ENCODE measurements at places on chromosomes 1 and 21.

DNA sequence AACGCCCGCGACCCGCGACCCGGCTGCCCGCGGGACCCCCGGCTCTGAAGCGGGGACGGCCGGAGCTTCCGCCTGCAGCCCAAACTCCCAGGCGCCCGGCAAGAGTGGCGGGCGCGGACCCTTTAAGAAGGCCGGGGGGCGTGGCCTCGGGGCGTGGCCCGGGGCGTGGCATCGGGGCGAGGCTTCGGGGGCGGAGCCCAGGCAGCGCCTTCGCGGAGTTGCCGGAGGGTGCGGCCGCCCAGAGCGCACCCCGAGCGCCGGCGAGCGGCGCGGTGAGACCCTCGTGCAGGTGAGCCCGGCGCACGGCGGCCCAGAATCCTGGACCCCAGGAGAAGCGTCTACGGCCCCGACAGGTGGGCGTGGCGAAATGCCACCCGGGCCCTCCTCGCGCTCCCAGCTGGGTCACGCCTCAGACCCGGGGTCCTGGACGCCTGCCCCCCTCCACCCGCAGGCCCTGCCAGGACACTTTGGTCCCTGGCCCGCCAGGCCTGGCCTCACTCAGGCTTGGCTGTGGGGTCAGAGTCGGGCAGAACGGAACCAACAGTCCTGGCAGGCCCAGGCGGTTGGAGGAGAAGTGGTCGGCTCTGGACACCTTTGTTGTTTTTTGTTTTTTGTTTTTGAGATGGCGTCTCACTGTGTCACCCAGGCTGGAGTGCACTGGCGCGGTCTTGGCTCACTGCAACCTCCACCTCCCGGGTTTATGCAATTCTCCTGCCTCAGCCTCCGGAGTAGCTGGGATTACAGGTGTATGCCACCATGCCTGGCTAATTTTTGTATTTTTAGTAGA lies 14.4 kb downstream of the RNF223 start:
- peak; percentile 93 for DNase-seq

GRCh38 chr1:59499273-59499942 lies 202.5 kb downstream of the FGGY start:
- DNase-seq = no peak

DNA sequence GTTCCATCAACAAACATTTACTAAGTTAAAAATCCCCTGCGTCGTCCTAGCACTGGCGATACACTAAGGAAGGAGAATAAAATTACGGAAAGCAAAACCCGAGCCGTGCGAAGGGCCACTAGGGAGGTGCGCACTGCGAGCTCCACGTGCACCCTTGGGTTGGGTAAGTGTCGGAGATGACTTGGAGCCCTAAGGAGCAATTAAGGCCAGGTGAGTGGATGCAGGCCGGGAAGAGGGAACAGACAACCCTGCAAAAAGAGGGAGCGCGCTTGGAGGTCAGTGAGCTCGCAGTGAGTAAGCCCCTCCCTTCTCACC lies 704 bp downstream of the WDR4 start:
- DNase-seq = no peak

GRCh38 chr1:152003846-152004442 lies 10.3 kb upstream of the S100A10 start:
- DNase-seq = no peak

GRCh38 chr1:4611563-4612341 lies 42.7 kb upstream of the AJAP1 start:
- no peak for DNase-seq

GRCh38 chr1:109521002-109521951 lies 11.8 kb upstream of the AMIGO1 start:
- DNase-seq = no peak

- no peak for DNase-seq
Observed at GRCh38 chr1:165387505-165387904, 31.0 kb upstream of the LMX1A start.

DNA sequence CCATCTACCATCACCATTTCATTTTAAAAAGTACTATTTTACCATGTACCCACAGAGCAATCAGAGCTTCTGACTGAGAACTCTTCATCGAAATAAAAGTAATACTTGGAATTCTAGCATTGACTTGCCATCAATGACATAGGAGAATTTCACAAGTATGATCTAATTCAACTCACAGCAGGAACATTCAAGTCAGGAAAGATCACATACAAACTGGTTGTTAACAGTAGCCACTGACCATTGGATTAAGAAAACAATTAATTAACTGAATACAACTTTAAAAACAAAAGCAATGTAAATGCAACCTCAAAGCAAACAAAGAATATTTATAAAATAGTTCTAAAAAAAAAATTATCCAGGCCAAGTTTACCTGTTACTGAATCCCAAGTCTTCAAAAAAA lies 18.8 kb downstream of the RNF115 start:
- DNase-seq = no peak

GRCh38 chr1:66298464-66298863 lies 235.5 kb upstream of the SGIP1 start:
- DNase-seq = no peak

All from activated T-cell treated with anti-CD3 and anti-CD28 coated beads for 48 hours (primary cell).